Kidney tubule cell (primary cell): ENCODE measurements at places on chromosomes 1 and 21.
A peak's percentile ranks its signal among the peaks of the same experiment; 100 is the strongest.

DNA sequence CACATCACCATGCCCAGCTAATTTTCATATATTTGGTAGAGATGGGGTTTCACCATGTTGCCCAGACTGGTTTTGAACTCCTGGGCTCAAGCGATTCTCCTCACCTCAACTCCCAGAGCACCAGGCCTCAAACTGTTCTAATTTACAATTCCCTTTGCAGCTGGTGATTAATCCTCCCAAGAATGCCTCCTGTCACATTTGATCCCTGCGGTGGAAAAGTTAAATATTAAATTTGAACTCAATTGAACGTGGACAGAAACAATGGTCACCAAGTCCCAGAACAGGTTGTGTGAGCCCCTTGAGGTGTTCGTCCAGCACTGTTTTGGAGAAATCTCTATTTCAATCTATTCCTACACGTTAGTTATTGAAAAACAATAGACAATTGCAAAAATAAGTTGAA lies 2.0 kb upstream of the ANKRD35 start:
- DNase-seq: peak; percentile 91

- peak; percentile 92 for DNase-seq
These were observed 1.7 kb upstream of the RIPK4 start for GRCh38 chr21:41768437-41769042.

DNA sequence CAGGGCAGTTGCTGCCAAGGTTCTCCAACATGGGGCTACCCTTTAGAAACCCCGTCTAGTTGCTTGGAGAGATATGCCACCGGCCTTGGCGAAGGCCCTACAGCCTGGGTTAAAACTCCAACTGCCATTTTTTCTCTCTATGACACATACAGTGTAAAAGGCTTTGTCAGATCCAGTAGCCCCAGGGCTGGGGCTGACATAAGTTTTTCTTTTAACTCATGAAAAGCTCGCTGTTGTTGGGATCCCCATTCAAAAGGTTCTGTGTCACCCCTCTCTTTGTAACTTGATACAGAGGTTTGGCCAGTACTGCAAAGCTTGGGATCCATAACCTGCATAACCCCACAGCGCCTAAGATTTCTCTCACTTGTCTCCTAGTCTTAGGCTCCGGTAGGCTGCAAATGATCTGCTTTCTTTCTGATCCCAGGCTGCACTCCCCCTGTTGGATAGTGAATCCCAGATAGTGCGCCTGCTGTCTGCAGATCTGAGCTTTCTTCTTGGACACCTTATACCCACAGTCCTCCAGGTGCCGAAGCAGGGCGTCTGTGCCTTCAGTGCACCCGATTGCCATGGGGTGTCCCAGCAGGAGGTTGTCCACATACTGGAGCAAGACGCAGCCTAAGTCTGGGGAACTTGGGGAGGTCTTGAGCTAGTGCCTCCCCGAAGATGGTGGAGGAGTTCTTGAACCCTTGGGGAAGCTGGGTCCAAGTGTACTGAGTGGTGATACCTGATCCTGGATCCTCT lies 406.2 kb downstream of the TGFB2 start:
- no peak for DNase-seq

GRCh38 chr1:206025283-206025820 lies 1.7 kb upstream of the CTSE start:
- DNase-seq: no peak

GRCh38 chr1:190084552-190084951 lies 393.1 kb downstream of the BRINP3 start:
- no peak for DNase-seq

GRCh38 chr1:19036041-19036812 lies 79.8 kb upstream of the IFFO2 start:
- DNase-seq: no peak

DNA sequence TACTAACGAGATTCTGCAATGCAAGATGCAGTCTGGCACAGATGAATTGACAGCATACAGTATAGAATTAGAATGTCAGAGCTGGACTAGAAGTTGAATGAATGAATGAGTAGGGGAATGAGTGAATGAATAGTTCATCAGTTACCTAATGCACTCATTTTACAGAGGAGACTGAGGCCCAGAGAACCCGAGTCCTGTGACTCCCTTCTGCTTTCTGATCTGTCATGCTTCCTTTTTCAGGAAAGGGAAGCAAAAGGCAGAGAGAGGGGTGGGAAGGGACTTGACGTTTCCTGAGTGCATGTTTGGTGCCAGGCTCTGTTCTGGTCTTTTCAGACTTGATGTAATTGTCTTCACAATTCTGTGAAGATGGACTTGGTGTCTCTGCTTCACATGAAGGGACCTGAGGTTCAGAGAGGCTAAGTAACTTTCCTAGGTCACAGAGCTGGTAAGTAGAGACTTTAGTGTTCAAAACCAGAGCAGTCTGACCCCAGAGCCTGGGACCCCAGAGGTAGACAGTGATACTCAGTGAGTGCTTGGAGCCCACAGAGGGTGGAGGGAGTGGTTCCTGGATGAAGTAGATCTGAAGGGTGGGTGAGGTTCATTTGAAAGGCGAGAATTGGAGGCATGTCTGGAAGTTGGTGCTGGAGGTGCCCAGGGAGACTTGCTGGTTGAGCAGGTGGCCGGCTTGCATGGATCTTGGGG lies 8.0 kb upstream of the MEX3A start:
- no peak for DNase-seq

DNA sequence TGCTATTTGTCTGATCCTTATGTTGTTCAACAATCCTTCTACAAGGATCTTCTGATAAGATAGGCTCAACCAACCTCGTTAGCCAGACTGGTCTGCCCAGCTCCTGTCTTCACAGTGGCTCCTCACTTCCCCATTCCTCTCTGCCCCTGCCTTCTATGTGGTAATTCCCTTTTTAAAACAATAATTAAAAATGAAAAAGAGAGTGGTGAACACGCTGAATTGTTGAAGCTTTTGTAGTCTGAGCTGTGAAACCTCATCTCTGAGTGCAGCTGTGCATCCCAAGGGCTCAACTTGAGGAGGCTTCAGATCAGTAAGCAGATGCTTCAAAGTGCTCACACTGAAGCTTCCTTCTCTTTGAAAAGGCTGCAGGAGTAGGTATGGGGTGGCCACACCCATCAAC lies 70.7 kb upstream of the JUN start:
- DNase-seq: no peak

GRCh38 chr1:6392809-6393399 lies 663 bp downstream of the ACOT7 start:
- DNase-seq: peak; percentile 11

DNA sequence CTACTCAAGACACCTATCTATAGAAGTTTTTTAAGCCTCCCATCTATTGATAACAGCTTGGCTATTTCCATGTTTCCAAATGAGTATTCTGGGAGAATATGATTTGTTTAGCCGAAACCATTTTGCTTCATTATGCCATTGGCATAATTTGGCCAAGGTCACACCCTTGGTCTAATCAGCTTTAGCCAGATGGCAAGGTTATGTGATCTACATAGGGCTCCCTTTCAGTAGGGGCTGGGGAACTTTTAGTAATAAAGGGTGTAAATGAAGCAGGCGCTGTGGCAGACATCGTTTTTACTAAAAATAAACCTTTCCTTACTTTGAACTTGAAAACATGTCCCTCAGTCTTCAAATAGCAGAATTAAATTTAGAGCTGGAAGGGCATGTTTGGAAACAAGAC lies 3.0 kb upstream of the PDC start:
- DNase-seq: no peak
